ENCODE measurements at places on chromosomes 4 and X. TPM values are rescaled to one million over a fixed set of nuclear protein-coding genes. Genes with fewer than 3 reads are reported as not detected.

DNA sequence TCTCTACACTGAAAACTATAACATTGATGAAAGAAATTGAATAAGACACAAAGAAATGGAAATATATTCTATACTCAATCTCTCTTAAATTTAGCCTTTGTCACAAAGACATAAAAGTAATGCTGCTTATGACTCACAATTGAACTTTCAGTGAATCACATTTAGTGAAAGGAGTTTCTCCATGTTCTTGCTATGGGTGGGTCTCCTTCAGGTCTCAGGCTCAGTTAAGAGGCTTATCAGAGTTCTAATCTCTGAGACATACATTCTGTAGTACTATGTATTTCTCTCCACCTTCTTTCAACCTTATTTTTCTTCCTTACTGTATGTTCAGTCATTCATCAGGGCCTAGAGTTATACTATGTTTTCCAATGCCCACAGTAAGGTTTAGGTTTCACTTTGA, 220.9 kb downstream of the DTHD1 start:
- peak; percentile 75 for DNase-seq

DNA sequence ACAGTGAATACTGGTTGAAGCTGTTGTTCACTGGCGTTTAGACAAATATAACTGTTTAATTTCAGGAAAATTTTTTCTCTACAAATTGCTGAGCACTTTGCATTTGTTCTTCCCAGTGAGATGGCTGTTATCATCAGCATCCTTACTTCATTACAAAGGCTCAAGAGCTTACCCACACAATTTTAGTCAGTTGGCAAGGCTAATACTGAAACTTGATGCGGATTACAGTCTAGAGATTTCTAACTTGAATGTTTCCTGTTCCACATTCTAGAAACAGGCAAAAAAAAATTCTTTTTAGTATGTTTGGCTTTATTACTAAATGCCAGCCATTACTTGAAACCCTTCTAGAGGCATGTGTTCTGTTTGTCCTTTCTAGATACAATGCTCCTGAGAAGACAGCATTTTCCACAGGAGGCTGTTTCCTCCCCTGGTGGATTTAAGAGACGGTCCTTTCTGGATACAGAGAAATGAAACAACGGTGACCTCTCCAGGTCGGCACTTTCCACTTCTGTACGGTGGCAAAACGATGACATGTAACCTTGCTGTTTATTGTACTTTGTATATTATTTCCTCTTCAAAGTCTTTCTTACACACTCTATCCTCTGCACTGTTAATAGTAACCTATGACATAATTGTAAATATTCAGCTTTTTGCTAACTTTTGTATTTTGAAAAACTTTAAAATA, 80.9 kb downstream of the RFC1 start:
- DNase-seq = no peak

Gene MEPE
- not detected for total RNA-seq

GRCh38 chr4:47704693-47705325, 133.1 kb downstream of the CORIN start:
- peak; percentile 5 for DNase-seq

GRCh38 chrX:111386615-111387233, 25.3 kb downstream of the DCX start:
- no peak for DNase-seq

Gene S100G
- not detected for total RNA-seq

GRCh38 chr4:95606739-95607138, 58.0 kb upstream of the UNC5C start:
- no peak for DNase-seq

DNA sequence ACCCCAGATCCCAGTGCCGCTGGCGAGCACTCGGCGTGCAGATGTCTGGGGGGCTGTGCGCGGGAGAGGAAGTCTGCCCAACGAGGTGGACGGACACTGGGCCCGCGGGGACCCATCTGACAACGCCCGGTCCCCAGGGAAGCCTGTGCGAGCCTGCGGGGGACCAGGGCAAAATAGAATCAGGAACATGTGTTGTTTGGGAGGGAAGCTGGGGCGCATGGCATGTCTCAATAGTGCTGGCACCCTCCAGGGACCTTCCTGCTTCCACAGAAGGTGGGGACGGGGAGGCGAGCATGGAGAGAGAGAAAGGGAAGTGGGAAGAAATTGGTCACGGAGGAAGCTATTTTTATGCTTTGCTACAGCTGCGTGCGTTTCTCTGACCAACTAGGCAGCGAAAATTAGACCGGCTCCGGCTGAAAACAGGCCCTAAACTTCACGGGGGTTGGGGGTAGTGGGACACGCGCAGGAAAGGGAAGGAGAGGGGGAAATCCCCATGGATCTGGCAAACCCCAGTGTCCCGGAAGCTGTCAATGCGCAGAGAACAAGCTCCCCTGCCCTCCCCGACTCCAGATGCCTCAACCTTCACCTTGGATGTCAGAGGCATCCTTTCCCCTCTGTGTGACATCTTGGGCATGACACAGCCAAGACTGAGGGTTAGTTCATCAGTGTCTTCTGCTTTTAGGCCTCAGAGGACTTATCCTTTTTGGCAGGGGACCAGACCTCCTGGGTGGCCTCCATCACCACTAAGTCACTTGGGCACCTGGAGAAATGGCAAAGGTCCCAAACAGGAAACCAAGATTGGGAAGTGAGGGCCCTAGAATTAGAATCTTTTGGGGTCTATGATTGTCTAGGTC, 169.8 kb upstream of the BCOR start:
- no peak for DNase-seq

GRCh38 chrX:136497556-136498052, at the start of gene HTATSF1:
Gene HTATSF1 (plus strand): TSS chrX:136497592. CDS start chrX:136497685, 93 bp downstream.
- DNase-seq = peak; percentile 15

Gene C1QTNF7
- total RNA-seq = not detected

Gene FGF13
- not detected for total RNA-seq

DNA sequence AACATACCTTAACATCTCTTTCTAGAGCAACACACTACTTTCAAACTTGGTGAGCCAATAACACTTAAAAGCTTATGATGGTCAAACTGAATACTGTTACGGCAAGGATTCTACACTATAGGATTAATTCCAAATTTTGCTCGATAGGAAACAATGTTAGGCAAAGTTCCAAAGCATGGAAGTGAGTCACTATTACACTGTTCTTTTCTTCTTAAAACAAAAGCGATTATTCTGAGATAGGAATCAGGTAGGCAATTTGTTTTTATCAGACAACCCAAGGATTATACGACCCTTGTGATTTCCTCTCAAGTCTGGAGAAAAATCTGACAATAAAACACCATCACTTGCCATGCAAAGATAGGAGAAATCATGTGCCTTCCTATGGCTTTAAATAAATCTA, 81.5 kb downstream of the HUWE1 start:
- DNase-seq = no peak

GRCh38 chr4:189507060-189507459, 433.6 kb upstream of the FRG1 start:
- DNase-seq = no peak

GRCh38 chr4:187209921-187210613, 486.4 kb upstream of the FAT1 start:
- DNase-seq = no peak

Gene SLIT2
- 22.6 TPM for total RNA-seq

DNA sequence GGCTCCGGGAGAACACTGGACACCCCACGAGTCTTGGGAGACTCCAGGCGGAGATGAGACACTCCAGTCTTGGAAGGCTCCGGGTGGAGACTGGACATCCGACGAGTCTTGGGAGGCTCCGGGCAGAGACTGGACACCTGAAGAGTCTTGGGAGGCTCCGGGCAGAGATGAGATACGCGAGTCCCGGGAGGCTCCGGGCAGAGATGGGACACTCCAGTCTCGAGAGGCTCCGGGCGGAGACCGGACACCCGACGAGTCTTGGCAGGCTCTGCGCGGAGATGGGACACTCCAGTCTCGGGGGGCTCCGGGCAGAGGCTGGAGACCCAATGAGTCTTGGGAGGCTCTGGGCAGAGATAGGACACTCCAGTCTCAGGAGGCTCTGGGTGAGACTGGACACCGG, 28.1 kb upstream of the LANCL3 start:
- no peak for DNase-seq

GRCh38 chrX:130419263-130419662, 17.5 kb downstream of the RBMX2 start:
- DNase-seq = no peak

- DNase-seq = peak; percentile 54
These were observed 26.4 kb upstream of the TMPRSS11B start for GRCh38 chr4:68271851-68272357.

Gene HTATSF1
- 46.5 TPM for total RNA-seq

Gene XG
- 17.6 TPM for total RNA-seq

GRCh38 chr4:153409924-153410501, 56.1 kb upstream of the TMEM131L start:
- DNase-seq = no peak

- peak; percentile 52 for DNase-seq
These were observed 658 bp downstream of the SCOC start for GRCh38 chr4:140374130-140374477.

- DNase-seq = no peak
These were observed 14.9 kb downstream of the MID1IP1 start for GRCh38 chrX:38816155-38816554.

DNA sequence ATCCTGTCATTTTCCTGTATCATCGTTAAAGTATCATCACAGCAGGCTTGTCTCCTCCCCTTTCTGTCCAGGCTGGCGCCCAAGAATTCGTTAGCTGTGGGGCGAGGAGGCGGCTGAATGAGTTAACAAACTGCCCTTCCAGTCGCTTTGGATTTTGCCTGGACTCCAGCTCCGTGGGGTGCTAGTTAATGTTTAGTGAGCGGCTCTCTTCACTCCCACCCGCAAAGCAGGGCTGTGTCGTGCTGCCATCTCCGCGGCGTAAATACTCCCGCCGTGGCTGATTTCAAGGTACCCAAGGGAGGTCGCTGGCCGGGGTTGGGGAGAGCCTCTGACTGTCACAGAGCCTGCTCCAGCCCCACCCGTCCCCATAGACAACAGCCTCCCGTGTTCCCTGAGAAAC, 44.9 kb upstream of the SPRY1 start:
- DNase-seq = no peak

- no peak for DNase-seq
These were observed 55.4 kb downstream of the ZCCHC12 start for GRCh38 chrX:118878977-118879376.

- no peak for DNase-seq
These were observed 21.6 kb upstream of the RAI2 start for GRCh38 chrX:17882680-17883079.

- no peak for DNase-seq
These were observed 749.5 kb upstream of the PCDH7 start for GRCh38 chr4:29970626-29971025.
